ENCODE measurements at places on chromosomes 2 and 18.

- no peak for DNase-seq
Measured at GRCh38 chr2:23092831-23093230, 292.1 kb upstream of the KLHL29 start.

DNA sequence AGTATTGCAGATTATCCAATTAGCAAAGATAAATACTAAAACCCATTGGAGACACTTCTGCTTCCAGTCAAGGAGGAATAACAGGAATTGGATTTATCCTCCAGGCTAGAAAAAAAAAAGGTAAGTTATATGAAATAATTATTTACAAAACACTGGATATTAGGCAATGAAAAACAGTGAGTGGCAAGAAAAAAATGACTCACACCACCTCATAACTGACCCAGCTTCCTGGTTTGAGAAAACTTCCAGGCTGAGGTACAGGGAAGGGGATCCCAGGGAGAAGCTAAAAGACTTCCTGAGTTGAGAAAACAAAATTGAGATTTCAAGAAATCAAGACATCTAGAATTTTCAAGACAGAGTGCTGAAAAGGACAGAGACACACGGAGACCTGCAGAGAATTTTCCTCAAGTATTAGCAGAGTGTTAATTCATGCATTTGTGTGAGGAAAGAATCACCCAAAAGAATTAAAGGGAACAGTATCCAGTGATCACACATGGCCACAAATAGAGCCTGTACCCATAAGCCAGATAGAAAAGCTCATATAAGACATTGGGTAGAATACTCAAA lies 17.4 kb downstream of the SRD5A2 start:
- no peak for DNase-seq

DNA sequence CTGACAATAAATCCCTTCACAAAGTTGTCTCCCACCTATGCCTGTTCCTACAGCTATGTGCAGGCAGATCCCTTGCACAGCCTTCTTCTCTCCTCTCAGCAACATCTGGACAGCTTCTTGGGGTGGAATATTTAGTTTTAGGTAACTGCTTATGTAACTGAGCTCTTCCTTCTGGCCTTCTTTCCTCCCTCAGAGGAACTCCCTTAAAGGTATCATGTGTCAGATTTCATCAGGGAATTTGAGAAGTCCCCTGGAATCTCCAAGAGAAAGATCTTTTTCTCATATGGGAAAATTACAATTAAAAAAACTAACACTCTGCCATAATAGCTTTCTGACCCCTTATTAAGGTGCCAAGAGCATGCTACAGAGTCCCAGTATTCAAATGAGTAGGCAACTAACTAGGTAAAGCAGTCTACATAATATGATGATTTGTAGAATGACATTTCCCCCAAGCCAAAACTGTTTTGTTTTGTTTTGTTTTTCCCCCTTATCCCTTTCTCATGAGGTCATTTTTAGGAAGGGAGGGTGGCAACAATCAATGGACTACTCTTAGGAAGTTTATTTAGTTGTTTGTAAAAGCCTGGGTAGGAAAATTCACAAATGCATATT lies 2.4 kb downstream of the TMEM200C start:
- no peak for DNase-seq

DNA sequence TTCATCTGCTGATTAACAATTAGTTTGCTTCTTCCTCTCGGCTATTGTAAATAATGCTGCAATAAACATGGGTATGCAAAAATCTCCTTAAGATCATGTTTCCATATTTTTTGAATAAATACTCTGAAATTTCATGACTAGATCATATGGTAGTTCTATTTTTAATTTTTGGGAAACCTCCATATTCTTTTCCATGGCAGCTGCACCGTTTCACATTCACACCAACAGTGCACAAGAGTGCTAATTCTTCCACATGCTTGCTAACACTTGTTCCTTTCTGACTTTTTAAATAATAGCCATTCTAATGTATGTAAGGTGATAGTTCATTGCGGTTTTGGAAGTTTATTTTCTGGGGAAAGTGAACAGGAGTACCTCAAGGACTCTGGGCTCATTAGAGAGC lies 52.6 kb upstream of the TACR1 start:
- DNase-seq, result no peak

- no peak for DNase-seq
Measured at GRCh38 chr2:227545990-227546389, 52.7 kb upstream of the SCYGR2 start.

GRCh38 chr2:120854014-120854620 lies 118.4 kb downstream of the GLI2 start:
- DNase-seq, result no peak

DNA sequence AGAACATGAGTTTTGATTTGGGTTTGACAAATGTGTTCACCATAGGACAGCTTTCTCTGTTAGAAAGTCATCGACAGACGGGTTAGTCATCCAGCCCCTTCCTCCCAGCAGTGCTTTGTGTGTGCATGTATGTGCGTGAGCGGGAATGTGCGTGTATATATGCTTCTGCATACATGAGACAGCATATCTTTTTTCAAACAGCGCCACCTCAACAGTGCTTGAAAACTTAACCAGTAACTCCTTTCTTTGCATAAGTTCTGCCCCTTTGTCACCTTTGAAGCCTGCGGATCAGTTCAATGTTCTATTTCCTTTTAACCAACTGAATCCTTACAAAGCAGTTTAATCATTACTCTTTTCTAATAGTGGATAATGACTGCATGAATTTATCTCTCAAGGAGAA lies 351.4 kb downstream of the LPIN1 start:
- DNase-seq, result no peak

GRCh38 chr2:172540421-172540820 lies 15.5 kb upstream of the PDK1 start:
- no peak for DNase-seq

- no peak for DNase-seq
Measured at GRCh38 chr2:112162956-112163355, 24.8 kb downstream of the FBLN7 start.
